ENCODE measurements at places on chromosomes 4 and X. TPM values are rescaled to one million over a fixed set of nuclear protein-coding genes. Genes with fewer than 3 reads are reported as not detected.

- H3K36me3 ChIP-seq = no peaks in the 10 kb centered on the region
- no peak for DNase-seq
- H3K4me3 ChIP-seq = no peak overlapping the region
- no peak overlapping the region for H3K27ac ChIP-seq
- H3K27me3 ChIP-seq = no peaks in the 10 kb centered on the region
Measured at GRCh38 chrX:110444996-110445395, 86.3 kb downstream of the RTL9 start.

- DNase-seq = no peak
- no peaks in the 10 kb centered on the region for H3K27me3 ChIP-seq
- H3K4me3 ChIP-seq = no peak overlapping the region
- H3K36me3 ChIP-seq = no peaks in the 10 kb centered on the region
Measured at GRCh38 chr4:156803056-156803455, 168.5 kb downstream of the PDGFC start.

DNA sequence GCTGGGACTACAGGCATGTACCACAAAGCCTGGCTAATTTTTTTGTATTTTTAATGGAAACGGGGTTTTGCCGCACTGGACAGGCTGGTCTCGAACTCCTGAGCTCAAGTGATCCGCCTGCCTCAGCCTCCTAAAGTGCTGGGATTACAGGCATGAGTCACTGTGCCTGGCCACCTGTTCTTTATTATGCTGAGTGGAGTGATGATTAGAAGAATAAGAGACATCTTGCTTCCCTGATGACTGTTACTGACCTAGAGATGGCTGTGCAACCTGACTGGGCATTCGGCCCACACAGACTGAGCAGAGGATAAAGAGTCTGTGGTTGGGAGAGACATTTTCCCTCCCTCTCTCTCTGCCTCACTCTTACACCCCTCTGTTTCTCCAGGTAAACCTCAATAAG lies 56.7 kb downstream of the SPINK2 start:
- no peak overlapping the region for H3K27ac ChIP-seq
- H3K27me3 ChIP-seq = no peaks in the 10 kb centered on the region
- no peaks in the 10 kb centered on the region for H3K36me3 ChIP-seq
- no peak for DNase-seq
- peaks cover 11% of the 10 kb centered on the region for H3K4me1 ChIP-seq
- no peak overlapping the region for H3K4me3 ChIP-seq

HELT gene
- not detected for total RNA-seq

- H3K27ac ChIP-seq = no peak overlapping the region
- DNase-seq = peak; percentile 48
- H3K36me3 ChIP-seq = no peaks in the 10 kb centered on the region
- no peaks in the 10 kb centered on the region for H3K27me3 ChIP-seq
- H3K4me1 ChIP-seq = peaks cover 28% of the 10 kb centered on the region
Measured at GRCh38 chr4:677431-678293, 3.3 kb downstream of the MYL5 start.

GRCh38 chrX:19837648-19838047 lies 49.8 kb downstream of the SH3KBP1 start:
- no peaks in the 10 kb centered on the region for H3K36me3 ChIP-seq
- no peak for DNase-seq
- H3K27me3 ChIP-seq = no peaks in the 10 kb centered on the region
- peaks cover 46% of the 10 kb centered on the region for H3K4me1 ChIP-seq
- H3K27ac ChIP-seq = no peak overlapping the region

GRCh38 chr4:74516303-74516702 lies 71.4 kb downstream of the AREG start:
- H3K4me1 ChIP-seq = no peaks in the 10 kb centered on the region
- no peak overlapping the region for H3K27ac ChIP-seq
- no peaks in the 10 kb centered on the region for H3K36me3 ChIP-seq

- DNase-seq = no peak
- no peaks in the 10 kb centered on the region for H3K36me3 ChIP-seq
- no peak overlapping the region for H3K27ac ChIP-seq
- no peaks in the 10 kb centered on the region for H3K4me1 ChIP-seq
- no peaks in the 10 kb centered on the region for H3K27me3 ChIP-seq
Measured at GRCh38 chr4:135371137-135371536, 1169.5 kb upstream of the PABPC4L start.

- H3K27me3 ChIP-seq = no peaks in the 10 kb centered on the region
- no peak overlapping the region for H3K27ac ChIP-seq
- H3K4me3 ChIP-seq = no peak overlapping the region
- H3K36me3 ChIP-seq = no peaks in the 10 kb centered on the region
- no peak for DNase-seq
- no peaks in the 10 kb centered on the region for H3K4me1 ChIP-seq
Measured at GRCh38 chr4:161577579-161578301, 586.1 kb downstream of the FSTL5 start.

DNA sequence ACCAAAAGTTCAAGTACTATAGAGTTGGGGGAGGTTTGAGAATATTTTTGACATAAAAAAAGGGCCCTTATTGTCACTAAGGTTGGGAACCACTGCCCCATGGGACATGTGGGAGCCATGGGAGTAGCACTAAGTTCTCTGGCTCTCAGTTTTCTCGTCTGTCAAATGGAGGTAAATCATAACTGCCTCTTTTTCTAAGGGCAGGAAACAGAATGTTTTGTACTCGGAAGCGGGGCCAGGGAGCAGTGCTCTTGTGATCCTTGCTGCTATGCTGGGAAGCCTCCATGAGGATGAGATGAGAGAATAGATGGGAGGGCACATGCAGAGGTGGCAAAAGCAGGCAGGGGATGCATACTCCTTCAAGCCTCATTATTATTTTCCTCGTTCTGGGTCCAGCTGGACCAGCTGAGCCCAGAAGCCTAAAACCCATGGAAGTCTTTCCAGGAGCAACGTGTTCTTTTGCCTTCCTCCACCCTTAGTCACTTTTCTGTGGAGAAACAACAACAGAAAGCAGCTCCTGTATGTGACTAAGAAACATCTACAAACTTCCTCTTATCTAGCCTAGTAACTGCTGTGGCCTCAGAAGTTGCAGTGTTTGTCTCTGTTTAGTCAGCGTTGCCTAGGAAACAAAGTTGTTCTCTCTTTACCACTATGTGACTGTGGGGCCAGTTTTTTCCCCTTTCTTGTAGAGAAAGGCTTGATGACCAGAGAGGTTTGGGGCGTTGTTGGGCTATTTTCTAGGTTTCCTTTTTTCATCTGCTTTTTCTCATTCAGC lies 64.8 kb downstream of the TSC22D3 start:
- peak; percentile 92 for DNase-seq
- no peaks in the 10 kb centered on the region for H3K27me3 ChIP-seq
- H3K27ac ChIP-seq = peak overlapping the region; percentile 95
- H3K4me1 ChIP-seq = peaks cover 65% of the 10 kb centered on the region
- H3K4me3 ChIP-seq = peak overlapping the region; percentile 29

GRCh38 chr4:53841711-53842110 lies 222.7 kb downstream of the CHIC2 start:
- no peak overlapping the region for H3K4me3 ChIP-seq
- H3K27me3 ChIP-seq = no peaks in the 10 kb centered on the region
- DNase-seq = no peak
- no peak overlapping the region for H3K27ac ChIP-seq
- H3K36me3 ChIP-seq = no peaks in the 10 kb centered on the region

- no peak overlapping the region for H3K4me3 ChIP-seq
- no peaks in the 10 kb centered on the region for H3K4me1 ChIP-seq
- no peak for DNase-seq
Measured at GRCh38 chr4:3449574-3450534, 8.1 kb downstream of the HGFAC start.

GRCh38 chr4:37299468-37299867 lies 54.9 kb downstream of the NWD2 start:
- no peaks in the 10 kb centered on the region for H3K36me3 ChIP-seq
- no peak for DNase-seq
- H3K4me1 ChIP-seq = no peaks in the 10 kb centered on the region
- H3K27ac ChIP-seq = no peak overlapping the region

- no peaks in the 10 kb centered on the region for H3K36me3 ChIP-seq
- no peaks in the 10 kb centered on the region for H3K4me1 ChIP-seq
- H3K4me3 ChIP-seq = no peak overlapping the region
- no peaks in the 10 kb centered on the region for H3K27me3 ChIP-seq
- no peak for DNase-seq
- H3K27ac ChIP-seq = no peak overlapping the region
Measured at GRCh38 chr4:93771640-93772411, 56.7 kb upstream of the ATOH1 start.

DNA sequence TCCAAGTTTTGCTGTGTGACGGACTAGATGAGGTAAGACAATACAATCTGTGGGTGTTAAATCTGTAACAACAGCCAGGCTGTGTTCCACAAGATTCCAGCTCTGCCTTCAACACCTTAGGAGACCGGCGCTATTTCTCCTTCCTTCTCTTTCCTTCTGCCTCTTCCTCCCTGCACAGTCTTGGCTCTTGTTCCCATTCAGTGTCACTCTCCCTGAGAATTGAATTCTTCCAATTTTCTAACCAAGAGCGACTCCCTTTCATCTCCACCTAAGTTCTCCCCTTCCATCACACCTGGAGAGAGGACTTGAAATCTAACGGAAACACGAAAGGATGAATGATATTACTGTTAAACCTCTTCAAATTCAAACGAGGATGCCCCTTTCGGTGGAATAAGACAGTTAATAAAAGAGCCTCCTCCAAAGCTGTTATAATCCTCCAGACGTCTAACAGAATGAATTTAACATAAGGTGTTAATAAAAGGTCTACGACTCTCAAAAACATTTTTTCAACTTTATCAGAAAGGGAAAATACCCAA lies 2.7 kb downstream of the EPHA5 start:
- H3K27me3 ChIP-seq = no peaks in the 10 kb centered on the region
- H3K4me3 ChIP-seq = no peak overlapping the region
- no peaks in the 10 kb centered on the region for H3K4me1 ChIP-seq
- DNase-seq = no peak
- H3K36me3 ChIP-seq = no peaks in the 10 kb centered on the region

- no peak for DNase-seq
- no peak overlapping the region for H3K27ac ChIP-seq
- no peaks in the 10 kb centered on the region for H3K27me3 ChIP-seq
- H3K4me1 ChIP-seq = no peaks in the 10 kb centered on the region
- no peak overlapping the region for H3K4me3 ChIP-seq
Measured at GRCh38 chr4:96525898-96526297, 686.0 kb downstream of the PDHA2 start.

SLC26A1 gene
- 0.55 TPM for total RNA-seq

MAP7D2 gene
- total RNA-seq = not detected

ADH1A gene
- not detected for total RNA-seq
